ENCODE measurements at places on chromosomes 7 and 10.

GRCh38 chr10:98886686-98887085 is 349.0 kb downstream of the HPSE2 start:
- DNase-seq: no peak

DNA sequence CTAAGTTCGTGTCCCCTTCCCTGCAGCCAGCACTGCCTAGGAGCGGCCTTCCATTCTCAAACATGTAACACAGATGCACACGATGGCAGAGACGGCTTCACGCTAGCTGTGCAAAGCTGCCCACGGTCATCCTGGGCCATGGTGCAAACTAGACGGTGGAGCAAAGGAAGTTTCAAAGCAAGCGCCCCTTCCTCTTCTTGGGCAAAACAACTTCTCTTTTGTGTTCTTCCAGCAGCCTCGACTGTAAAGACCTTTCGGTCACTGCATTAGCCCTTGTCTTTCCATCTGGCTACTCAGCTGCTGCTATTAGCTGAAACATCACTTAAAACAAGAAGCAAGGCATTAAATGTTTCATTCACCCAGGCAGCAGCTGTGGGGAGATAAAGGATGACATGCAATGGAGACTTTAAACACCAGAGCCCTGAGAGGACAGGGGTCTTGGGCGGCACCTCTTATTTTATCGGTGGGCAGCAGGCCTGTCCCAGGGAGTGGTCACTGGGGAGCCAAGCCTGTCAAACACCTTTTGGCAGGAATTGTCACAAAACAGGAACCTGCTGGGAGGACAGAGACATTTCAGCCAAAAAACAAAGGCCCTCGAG is 214.8 kb downstream of the KLF6 start:
- no peak for DNase-seq

DNA sequence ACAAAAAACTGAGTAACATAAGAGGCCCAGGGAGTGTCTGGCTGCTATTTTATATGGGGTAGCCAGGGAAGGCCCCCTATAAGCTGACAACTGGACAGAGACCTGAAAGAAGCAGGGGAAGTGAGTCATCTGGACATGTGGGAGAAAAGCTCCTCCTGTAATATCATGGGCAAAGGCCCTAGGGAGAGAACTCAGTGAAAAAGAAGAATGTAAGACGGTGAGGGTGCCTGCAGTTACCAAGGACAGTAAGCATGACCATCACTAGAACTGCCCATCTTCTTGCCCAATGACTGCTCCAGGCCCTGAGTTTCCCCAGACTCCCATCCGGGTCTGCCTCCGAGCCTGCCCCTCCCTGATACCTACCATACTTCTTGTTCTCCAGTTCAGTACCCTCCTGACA is 2.3 kb downstream of the ELMO1 start:
- DNase-seq: no peak

DNA sequence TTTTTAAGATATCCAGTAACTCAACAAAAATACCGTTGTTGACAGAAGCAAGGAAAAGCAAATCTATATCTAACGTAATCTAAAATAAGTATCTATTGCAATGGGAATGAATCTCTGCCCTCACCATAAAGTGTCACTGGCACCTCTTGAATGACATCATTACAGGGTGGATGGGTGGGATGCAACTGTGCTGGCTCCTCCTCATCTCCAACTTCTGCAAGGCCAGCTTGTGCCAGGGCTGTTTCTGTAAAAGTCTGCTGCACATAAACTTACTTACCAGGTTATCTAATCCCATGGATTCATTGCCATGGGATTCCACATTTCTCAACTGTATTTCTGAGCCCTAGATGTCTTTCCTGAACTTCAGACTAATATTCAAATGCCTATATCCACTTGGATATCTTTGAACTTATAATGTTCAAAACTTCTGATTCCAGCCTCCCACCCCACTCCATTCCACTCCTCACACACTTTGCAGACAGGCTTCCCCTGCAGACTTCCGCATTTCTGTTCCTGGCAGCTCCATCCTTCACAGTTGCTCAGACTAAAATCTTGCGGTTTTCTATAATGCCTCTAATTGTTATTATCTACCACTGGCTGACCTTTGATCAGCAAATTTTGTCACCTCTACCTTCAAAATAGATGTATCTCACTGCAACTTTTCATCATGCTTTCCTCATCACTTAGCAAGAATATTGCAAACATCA is 10.7 kb downstream of the FGL2 start:
- DNase-seq: no peak

GRCh38 chr10:99658622-99659030 is 683 bp upstream of the ENTPD7 start:
- peak; percentile 6 for DNase-seq

GRCh38 chr7:129690701-129691100 is 79.2 kb downstream of the NRF1 start:
- DNase-seq: no peak

DNA sequence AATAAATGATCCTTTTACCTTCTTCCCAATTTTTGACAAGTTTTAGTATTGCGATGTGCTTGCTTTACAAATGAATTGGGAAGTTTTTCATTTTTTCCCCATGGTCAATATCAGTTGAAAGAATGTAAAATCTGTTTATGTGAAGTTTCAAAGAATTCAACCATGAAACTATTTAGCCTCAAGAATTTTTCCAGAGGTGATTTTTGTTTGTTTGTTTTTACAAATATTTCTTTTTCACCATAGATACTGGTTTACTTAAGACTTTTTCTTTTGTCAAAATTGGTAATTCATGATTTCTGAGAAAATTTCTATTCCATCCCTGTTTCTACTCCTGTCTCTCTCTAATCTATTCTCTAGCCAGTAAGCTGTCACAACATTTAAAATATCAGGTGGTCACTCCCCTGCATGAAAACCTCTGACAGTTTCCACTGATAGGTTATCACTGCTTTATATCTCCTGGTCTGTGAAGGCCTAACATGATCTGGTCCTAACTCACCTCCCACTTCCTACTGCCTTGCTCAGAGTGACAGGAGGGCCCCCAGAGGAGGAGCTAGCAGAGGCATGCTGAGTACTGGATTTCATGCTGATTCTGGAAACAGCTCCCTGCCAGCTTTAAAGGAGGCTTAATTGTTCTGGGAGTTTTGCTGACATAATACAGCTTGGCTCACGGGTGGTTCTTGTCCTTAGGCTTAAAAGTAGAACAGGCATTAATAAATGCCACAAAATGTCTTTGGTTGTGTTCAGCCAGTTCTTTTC is 7.6 kb upstream of the ARMS2 start:
- DNase-seq: no peak

- no peak for DNase-seq
Observed at GRCh38 chr7:1176891-1177373, 16.9 kb upstream of the ZFAND2A start.

- no peak for DNase-seq
Observed at GRCh38 chr7:103569621-103570305, 123.8 kb upstream of the SLC26A5 start.

DNA sequence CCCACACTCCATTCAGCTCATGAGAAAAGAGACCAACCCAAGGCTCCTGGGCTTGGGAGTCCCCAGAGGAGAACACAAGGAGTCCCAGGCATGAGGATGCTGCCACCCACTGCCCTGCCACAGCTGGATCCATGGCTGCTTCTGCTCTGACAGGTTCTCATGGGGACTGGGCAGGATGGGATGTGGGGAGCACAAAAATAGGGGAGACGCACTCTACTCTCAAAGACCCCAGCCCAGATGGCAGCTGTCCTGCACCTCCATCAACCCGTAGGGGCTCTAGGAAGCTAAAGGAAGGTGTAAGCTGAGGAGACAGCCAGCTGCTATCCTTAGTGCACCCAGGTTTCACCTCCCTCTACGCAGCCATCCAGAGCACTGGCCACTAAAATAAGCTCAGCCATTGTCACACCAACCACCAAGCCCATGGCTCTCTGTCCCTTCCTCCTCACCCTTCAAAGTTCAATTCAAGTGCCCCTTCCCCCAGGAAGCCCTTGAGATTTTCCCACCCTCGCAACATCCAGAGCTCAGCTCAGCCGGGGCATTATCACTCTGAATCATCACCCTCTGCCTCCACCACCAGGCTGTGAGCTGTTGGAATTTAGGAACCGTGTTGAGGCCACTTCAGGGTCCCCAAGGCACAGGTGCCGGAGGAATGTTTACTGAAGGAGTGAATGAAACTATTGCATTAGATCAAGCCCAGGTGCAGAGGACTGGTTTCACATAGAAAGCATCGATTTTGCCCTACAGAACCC is 142.1 kb downstream of the GRID1 start:
- DNase-seq: no peak

GRCh38 chr7:111677848-111678247 is 115.6 kb upstream of the IMMP2L start:
- no peak for DNase-seq

DNA sequence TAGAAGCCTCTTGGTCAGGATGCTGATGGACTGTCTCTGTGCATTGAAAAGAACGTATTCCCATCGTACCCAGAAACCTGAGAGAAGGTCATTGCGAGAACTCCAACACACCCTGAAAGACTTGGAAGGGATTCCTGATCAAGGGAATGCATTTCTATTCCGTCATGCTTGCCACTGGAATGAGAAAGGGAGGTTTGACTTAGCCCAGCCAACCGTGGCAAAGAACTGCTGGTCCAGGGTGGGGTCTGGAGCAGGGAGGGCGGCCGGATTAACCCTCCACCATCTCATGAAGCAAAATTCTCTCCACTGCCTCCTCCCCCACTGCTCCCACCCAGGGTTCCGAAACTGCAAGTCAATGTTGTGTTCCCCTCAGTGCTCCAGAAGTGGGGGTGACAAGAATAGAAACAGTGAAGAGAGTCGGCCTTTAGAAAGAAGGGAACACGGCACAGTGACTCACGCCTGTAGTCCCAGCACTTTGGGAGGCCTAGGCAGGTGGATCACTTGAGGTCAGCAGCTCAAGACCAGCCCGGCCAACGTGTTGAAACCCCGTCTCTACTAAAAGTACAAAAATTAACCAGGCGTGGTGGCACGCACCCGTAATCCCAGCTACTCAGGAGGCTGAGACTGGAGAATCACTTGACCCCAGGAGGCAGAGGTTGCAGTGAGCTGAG is 137.5 kb upstream of the MGMT start:
- DNase-seq: no peak

DNA sequence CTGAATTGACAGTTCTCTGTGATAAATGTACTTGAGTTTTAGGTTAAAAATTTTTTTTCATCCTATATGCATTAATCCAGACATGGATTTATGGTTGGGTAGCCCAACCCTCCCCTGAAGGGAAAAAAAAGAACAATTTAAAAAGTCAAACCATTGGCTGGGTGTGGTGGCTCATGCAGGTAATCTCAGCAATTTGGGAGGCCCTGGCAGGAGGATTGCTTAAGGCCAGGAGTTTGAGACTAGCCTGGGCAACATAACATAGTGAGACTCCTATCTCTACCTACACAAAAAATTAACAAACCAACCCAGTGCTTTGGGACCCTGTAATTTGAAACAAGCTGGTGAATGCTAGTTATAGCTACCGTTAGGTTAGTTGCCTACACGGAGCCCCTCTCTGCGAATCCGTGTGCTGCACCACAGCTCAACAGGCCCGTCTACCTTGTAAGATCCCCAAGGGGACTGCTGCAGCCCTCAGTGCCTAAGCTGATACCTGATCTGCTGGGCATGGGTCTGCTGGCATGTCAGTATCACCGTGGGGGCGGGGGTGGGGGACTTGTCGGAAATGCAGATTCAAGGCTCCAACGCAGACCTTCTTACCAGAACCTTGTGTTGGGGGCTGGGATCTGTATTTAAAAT is 32.8 kb downstream of the TSPAN14 start:
- no peak for DNase-seq

- no peak for DNase-seq
Observed at GRCh38 chr7:21169667-21170580, 258.0 kb upstream of the SP4 start.
